ENCODE measurements at places on chromosomes 7 and 10.

DNA sequence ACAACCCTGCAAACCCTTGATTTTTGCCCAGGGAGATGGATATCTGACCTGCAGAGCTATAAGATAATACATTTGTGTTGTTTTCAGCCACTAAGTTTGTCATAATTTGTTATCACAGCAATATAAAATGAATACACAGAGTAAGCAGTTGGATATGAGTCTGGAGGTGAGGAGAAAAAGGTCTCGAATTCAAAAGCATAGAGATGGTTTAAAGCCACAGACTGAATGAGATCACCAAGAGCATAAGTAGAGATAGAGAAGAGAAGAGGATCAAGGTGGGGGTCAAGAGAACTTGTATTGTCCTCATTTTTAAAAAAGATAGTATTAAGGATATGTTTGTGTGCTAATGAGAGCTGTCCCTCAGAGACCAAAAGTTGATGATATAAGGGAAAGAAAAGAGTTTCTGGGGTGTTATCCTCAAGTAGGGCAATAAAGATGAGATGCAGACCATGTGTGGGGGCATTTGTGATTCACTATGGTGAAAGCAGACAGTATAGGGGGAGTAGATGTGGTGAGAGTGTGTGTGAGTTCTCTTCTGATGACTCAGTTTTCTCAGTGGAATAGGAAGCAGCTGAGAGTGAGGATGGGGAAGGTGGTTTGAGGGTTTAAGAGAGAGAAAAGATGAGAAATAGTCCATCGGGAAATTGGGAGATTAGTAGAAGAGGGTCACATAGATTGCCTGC is 25.8 kb upstream of the PCGF5 start:
- no peak for DNase-seq

DNA sequence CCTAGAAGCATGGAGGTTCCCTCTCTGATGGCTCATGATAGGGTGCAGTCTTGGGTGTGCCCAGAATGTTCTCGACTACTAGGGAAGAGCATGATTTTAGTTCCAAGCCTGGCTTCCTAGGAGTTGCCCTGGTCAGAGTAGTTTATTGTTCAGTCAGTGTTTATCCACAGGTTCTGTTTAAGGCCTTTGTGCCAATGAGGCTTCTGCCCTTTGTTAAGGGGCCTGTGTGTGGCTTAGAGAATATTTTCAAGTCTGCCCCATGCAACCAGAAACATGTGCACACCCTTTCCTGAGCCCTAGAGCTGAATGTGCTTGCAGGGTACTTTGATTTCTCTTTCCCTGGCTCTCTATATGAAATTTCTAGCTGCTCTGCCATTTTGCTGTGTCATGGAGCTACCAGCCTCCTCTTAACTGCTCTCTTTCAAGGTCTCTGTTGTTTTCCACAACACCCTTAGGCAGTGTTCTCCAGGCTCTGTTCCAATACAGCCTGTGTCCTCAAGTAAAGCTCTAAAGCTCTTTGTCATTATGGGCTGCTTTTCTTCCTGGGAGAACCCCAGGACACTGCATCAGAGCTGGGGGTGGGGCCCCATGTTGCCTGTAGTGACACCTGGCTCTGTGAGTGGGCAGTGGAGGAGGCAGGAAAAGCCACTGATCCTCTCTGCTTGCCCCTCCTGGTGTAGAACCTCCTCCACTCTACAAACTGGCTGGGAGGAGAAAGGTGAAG is 34.1 kb upstream of the TSPAN33 start:
- DNase-seq = no peak

DNA sequence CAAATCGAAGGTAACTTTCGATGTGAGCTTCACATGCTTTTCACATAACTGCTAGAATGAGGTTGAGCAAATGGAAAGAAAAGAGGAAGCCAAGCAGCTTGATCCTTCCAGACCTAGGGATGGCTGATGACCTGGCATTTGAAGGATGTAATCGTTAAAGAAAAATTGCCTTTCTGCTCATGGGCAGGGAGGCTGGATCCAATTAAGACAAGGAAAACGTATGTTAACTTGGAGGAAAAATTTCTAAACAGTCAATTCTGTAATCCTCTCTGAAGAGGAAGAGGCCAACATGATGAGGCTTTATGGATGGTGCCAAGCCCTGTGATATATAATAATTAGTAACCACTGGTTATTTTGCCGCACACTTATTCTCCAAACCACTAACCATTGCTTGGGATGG is 12.5 kb downstream of the GRK5 start:
- no peak for DNase-seq

- DNase-seq = peak; percentile 55
Measured at GRCh38 chr7:27693794-27694193, 31.1 kb upstream of the HIBADH start.

- no peak for DNase-seq
Measured at GRCh38 chr7:108049962-108050361, 47.0 kb upstream of the LAMB1 start.

GRCh38 chr7:152463709-152464311 is 28.0 kb upstream of the KMT2C start:
- DNase-seq = peak; percentile 100

Data from suppressor macrophage treated with lipopolysaccharide for 4 hours (primary cell).